ENCODE measurements at places on chromosomes 12 and 14.

- DNase-seq: no peak
These were observed 13.2 kb downstream of the PRICKLE1 start for GRCh38 chr12:42576374-42576773.

- DNase-seq: no peak
These were observed 41.9 kb downstream of the PAWR start for GRCh38 chr12:79648881-79649280.

GRCh38 chr12:52798003-52798670, 2.2 kb upstream of the KRT3 start:
- DNase-seq: no peak

DNA sequence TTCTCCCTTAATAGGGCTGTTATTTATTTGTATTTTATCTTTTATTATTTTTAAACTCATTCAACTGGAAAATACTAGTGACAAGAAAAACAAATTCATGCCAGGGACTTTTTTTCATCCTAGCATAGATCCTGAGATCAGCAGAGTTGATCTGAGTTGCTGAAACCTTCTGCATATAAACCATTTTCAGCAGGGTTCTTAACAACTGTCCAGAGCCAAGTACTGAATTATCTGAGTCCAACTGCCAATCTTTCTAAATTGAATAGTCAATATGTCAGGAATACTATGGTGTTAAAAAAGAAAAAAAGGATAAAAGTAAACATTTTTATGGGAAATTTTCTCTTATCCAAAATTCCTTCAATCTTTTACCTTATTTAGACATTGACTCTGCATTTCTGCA, 28.6 kb downstream of the CDC42BPB start:
- no peak for DNase-seq

DNA sequence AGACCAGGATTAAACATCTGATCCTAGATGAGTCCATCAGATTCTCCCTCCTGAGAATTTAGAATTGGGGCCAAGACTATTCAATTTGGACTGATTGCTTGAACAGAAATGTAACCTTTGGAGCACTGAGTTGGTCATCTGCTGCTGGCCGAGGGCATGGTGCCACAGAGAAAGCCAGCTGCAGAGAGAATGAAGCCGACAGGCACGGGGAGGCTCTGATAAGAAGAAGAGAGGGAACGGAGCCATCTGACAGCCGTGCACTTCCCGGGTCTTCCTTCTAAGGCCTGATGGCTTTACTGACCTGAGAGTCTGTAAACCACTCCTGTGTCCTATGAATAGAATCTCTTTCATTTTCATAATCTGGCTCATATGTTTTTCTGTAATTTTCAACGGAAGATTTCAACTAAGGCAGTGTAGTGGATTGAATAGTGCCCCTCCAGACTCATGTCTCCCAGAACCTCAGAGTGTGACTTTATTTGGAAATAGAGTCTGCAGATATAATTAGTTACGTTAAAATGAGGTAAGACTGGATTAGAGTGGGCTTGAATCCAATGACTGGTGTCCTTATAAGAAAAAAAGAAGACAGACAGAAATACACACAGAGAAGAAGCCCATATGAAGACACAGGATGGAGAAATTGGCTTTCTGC, 39.1 kb upstream of the FRS2 start:
- no peak for DNase-seq

GRCh38 chr12:106669216-106669615, 86.4 kb downstream of the RFX4 start:
- DNase-seq: no peak

- DNase-seq: peak; percentile 76
These were observed 29.3 kb downstream of the YLPM1 start for GRCh38 chr14:74792249-74793039.

DNA sequence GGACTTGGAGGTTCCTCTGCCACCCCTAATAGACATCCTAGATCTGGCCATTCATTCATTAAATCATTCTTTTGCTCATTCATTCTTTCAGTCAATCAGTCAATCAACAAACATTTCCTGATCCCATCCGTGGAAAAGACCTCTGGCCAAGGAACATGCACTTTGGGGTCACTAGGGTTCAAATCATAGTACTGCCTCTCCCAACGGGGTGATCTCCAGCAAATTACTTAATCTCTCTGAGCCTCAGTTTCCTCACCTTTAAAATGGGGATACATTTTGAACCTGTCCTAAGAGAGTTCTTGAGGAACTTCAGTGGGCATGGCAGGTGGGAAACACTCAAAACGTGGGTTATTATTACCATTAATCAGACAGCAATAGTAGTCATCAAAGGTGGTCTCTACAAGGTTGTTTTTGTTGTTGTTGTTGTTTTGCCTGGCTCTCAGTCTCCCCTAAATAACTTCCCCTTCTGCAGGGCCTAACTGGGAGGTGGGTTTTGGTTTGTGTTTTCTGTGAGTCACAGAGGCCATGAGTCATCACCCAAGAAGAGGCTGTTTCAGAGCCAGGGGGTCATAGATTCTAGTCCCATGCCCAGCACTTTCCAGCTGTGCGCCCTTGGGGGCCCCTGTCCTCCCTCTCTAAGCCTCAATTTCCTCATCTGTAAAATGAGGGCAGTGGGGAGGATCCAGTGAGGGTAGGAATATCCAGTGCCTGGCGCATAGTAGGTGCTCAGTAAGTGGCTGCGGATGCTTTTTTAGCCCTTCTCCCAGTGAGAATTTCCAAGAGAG, 16.9 kb upstream of the FAM222A start:
- DNase-seq: no peak

DNA sequence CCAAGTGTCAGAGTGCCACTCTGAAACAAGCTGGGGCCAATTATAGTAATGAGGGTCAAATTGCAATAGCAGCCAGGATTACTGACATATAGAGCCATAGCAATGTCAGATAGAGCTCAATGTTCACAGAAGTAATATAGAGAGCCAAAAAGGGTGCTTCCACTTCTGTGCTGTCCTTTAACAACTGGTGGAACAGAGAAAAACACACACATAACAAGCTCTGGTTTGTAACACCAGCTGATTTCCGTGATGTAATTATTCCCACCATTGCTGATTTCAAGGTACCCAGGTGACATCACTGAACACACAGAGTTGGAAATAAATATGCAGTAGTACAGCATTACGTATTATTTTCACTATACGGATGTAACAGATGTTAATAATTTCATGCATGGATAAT, 3.0 kb upstream of the CLEC2B start:
- no peak for DNase-seq

DNA sequence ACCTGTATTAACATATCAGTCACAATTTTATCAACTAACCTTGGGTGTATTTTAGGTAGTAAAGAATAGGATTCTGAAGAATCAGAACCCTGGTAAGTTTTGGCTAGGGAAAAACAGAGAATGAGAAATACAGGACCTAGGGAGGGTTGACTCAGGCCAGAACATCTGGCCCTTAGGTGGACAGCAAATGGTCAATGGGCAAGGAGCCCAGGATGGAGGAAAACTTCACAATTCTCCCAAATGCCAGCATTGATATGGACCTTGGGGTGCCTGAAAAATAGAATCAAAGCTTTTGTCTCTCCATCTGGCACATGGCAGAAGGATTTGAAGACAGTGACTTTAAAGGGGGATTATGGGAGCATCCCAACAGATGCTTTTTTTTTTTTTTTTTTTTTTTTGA, 32.7 kb upstream of the PRPF39 start:
- no peak for DNase-seq

DNA sequence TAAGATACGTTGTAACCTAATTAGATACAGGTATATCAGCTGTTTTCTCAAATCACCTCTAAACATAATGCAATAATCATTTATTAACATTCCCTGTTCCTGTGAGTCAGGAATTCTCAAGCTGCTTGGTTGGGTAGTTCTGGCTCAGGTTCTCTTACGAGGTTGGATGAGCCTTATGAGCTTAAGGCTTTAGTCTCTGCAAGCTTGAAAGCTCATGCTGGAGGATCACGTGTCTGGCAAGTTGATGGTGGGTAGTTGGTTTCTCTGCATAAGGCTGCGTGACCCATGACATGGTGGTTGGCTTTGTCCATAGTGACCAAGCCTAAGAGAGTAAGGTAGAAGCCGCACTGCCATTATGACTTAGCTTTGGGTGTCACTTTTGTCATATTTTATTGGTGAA, 62.0 kb downstream of the PLEKHA5 start:
- no peak for DNase-seq

DNA sequence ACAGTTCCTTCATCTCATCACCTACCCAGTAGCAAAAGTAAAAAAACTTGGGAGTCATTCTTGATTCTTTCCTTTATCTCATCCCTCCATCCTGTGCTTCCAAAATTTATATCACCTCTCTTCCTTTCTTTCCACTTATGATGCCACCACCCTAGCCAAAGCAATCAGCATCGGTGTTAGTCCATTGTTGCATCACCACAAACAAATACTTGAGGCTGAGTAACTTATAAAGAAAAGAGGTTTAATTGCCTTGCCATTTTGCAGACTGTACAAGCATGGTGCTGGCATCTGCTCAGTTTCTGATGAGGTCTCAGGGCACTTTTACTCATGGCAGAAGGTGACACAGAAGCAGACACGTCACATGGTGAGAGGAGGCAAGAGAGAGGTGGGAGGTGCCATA, 19.8 kb upstream of the CATSPERB start:
- no peak for DNase-seq
